ENCODE measurements at places on chromosomes 5 and 9.

DNA sequence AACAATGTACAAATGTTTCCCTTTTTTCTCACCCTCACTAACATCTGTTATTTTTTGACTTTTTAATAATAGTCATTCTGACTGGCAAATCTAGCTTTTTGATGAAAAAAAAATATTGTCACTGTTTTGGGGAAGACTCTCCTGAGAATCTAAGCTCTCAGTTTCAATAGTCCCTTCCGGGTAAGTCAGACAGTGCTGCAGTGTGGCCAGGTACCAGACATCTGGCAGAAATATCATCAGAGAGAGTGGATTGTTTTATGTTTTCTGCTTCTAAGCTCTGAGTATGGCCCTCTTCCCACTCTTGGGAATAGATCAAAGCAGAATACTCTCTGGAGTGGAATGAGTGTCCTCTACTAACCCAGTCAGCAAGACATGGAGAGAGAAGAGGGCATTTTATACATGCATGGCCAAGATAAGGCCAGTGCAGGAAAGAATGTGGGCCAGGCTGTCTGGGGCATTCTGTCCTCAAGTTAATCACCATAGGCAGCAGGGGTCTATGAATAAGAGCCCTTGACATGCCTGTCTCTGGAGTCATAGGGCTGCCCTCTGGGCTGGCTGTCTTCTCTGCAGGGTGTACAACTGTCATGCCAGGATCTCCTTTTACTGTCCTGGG, 38.5 kb upstream of the OR2S2 start:
- no peak for DNase-seq

DNA sequence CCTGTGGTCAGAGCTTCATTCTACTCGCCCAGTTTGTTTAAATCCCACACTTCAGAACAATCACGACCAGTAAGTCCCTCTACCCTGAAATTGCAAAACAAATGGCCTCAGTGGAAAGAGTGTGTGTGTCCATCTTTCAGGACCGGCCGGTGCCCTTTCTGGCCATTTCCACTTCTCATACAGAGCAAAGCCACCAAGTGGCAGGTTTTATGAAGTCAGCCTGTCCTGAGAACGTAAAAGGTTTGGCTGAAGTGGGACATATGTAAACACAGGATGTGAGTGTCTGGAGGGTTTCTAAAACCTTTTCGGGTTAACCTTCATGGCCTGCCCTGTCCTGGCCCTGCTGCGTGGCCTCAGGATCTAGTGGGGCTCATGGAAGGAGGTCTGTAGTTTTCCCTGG, 24.7 kb downstream of the NXNL2 start:
- DNase-seq: no peak

GRCh38 chr9:36576866-36577265, 4.2 kb downstream of the MELK start:
- no peak for DNase-seq

DNA sequence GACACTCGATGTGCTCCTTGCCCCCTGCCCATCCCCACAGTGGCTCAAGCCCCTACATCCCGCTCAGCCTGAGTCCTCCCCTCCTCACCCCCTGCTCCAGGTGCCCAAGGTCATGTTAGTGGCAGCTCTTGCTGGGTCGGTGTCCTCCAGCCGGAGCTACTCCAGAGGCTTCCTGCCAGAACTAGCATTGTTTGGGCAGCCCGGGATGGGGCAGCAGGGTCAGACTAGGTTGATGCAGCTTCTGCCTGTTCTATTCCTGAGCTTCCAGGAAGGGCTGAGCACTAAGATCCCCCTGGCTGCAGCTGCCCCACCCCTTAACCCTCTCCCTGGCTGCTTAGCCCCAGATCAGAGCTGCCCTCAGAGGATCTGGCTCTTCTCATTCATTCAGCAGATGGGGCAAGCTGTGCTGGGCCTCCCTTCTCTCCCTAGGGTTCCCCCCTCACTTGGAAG, 671 bp downstream of the RGS14 start:
- DNase-seq: no peak

DNA sequence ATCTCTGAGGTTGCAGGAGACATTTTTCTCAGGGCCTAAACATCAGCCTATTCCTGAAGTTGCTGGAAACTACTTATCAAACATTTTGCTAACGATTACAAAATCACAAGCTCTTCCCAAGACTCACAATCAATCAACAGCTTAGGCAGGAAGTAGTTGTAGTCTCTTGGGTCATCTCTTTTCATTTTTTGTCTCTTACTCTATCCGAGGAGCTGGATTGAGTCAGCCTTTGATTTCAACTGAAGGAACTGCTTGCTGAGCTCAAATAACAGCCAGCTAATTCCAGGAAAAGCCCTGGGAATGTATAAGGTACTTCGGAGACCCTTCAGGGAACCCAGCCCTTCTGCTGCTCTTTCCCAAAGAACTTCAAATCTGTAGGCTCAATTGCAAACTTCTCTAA, 398.9 kb downstream of the PLK2 start:
- DNase-seq: no peak

DNA sequence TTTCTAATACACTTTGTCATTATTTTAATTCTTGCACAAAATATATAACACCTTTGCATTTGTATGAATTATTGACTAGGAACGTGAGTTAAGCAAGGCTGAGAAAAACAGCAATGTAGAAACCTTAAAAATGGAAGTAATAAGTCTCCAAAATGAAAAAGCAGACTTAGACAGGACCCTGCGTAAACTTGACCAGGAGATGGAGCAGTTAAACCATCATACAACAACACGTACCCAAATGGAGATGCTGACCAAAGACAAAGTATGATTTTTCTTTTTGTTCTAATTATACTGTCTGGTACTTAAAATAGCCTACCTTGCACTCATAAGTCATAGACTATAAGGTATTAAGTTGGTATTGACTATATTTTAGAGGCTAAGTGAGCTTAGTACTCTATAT, 34.4 kb downstream of the RAD50 start:
- DNase-seq: no peak

- no peak for DNase-seq
Observed at GRCh38 chr9:115743709-115744605, 409.6 kb upstream of the PAPPA start.

- no peak for DNase-seq
Observed at GRCh38 chr5:30337084-30337573, 856.4 kb upstream of the CDH6 start.

Measured in BJ (cell line).